NAMALWA (cell line): ENCODE measurements at places on chromosomes 2 and 18.

DNA sequence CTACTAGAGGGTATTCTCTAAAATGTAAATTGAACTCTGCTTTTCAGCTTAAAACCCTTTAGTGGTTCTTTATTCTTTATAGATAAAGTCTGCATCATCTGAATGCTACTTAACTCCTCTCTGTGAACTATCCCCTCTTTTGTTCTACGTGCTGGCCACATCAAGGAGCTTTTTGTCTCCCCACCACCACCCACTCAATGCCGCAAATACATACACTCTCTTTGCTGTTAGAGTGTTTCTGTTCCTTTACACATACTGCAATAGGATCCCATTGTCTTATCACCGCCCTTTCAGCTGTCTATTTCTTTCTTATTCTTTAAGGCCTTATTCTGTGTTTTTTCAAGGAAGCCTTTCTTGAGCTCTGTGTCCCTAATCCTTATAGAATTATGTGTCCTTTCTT, 83.3 kb downstream of the EML4 start:
- no peak for DNase-seq

DNA sequence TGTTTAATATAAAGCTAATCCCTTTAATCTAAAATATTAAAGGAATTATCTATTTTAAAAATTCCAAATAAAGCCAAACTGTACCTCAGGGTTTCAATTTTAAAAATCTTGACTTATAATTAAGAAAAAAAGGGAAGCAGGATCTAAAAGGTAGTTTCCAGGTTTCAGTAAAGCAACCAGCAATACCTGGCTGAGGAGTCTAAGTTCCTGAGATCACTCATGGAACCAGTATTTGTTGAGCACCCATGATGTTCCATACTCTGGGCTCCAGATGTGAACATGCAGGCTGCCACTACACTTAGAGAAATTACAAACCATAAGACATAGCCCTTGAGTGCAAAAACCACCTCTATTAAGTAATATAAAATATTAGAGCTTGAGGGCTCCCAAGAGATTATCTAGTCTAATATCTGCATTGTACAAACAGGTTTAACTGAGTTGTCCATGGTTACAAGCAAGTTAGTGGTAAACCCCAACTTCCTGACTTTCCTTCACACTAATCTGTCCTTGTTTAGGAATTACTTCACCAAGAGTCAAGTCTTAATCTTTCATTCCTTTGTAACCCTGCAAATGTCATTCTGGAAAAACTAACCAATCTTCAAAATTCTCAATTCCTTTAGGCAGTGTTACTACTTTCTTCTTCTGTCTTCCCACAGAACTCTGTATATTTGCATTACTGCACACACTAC, 49.2 kb downstream of the CLASP1 start:
- no peak for DNase-seq

DNA sequence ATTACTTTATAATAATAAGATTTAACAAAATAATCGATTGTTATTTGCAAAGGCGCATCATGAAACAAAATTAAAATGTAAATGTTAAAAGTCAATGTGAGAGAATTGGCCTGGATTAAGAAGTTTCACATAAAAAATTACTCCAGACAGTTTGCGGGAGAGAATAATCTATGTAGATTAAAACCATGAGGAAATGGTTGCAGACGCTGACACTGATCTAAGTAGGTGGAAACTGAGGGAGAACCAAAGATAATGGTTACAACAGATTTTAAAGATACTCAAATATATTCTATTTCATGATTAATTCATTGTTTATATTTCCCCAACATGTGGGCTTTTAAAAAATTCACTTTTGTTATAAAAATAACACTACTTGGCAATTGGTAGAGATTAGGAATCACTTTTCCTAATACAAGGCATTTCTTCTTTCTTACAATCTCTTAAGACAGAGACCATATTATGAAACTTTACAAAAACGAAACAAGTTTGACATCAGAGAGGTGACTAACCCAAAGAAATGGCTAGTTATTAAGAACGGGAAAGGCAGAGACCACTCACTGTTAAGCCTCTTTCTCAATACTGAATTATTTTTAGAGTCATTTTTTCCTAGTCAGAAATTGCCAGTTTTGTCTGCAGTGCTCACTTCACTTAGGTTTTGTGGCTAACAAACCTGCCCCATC, 1.6 kb downstream of the KANSL1L start:
- peak; percentile 60 for DNase-seq

DNA sequence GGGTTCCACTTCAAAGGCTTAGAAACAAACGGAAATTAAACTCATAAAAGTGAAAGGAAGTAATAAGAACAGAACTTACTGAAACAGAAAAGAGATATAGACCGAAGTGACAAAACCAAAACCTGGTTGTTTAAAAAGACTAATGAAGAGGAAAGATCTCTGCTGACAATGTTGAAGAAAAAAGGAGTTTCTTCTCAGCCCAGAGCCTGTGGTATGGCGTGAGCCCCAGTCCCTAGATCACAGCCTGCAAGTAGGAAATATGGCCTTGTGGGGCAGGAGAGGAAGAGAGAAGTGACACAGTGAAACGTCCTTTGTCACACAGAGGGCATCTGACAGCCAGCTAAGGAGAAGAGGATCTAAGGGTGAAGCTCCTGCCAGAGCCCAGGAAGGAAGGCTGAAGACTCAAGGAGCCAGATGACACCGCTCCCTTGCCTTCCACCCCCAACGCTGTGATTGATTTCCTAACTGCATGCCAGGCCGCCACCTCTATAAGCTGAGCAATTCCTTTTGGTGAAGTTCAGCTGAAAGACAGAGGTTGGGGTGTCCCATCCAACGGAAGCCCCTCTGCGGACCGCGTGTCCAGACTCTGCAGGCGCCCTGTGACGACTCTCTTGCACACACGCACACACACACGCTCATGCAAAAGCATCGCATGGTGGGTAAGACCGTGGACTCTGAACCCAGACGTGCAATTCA, 141.1 kb downstream of the HDAC4 start:
- DNase-seq = peak; percentile 19

- DNase-seq = no peak
These were observed 427.3 kb upstream of the ST6GAL2 start for GRCh38 chr2:107313316-107313715.

- no peak for DNase-seq
These were observed 262.6 kb downstream of the MREG start for GRCh38 chr2:215750763-215751162.

- DNase-seq = no peak
These were observed 88.4 kb downstream of the MEP1B start for GRCh38 chr18:32278177-32278799.

GRCh38 chr2:100321866-100322820, at the start of gene LONRF2:
LONRF2 (minus strand) TSS chr2:100322501; CDS start chr2:100322093, 408 bp downstream.
- no peak for DNase-seq

DNA sequence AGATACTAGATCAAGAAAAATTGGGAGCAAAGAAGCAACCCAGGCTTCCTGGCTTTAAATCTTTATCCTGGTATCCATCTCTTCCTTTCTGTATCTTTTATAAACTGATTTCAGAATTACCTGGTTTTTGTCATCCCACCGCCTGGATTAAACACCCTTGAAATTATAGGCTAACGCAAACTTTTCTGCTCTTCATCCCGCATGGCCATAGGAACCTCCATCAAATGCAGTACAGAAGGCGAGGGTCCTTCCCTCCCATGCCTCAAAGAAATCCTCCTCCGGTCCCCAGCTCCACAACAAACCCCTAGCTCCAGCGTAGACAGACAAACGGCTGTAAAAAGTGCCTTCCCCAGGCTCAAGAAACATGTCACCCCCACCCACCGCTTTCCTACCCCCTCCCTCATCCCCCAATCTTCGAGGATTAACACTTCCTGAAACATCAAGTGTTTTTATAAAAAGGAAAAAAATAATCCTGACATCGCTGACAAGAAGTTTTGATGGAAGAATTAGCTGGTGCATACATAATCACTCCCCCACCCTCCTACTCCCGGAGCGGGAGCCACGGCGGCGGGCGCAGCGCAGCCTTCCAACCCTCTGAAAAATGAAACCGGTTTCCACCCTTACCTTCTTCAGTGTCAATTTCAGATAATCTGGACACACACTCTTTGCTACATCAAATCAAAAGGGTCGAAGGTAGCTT, 7.6 kb downstream of the DLX1 start:
- no peak for DNase-seq

- no peak for DNase-seq
These were observed 6.4 kb downstream of the BBS5 start for GRCh38 chr2:169485650-169486138.

DNA sequence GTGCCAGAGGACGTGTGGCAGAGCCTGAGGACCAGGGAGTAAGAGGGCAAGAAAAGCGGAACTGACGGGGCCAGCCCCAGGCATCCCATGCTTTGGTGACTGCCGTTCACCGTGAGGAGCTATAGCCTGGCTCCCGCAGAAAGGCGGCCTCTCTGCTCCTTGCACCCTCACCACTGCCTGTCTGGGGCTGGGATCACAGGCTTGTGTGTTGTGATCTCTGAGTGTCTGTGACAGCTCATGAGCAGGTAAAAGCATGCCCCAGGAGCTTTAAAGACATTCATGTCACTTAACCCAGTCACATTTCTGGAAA, 266.8 kb upstream of the RAB6C start:
- DNase-seq = no peak

GRCh38 chr18:22427822-22428549, 10.3 kb upstream of the CTAGE1 start:
- no peak for DNase-seq

GRCh38 chr2:8797682-8798081, 39.7 kb downstream of the KIDINS220 start:
- DNase-seq = no peak

GRCh38 chr18:55419132-55419946, 168.7 kb downstream of the TCF4 start:
- peak; percentile 39 for DNase-seq

DNA sequence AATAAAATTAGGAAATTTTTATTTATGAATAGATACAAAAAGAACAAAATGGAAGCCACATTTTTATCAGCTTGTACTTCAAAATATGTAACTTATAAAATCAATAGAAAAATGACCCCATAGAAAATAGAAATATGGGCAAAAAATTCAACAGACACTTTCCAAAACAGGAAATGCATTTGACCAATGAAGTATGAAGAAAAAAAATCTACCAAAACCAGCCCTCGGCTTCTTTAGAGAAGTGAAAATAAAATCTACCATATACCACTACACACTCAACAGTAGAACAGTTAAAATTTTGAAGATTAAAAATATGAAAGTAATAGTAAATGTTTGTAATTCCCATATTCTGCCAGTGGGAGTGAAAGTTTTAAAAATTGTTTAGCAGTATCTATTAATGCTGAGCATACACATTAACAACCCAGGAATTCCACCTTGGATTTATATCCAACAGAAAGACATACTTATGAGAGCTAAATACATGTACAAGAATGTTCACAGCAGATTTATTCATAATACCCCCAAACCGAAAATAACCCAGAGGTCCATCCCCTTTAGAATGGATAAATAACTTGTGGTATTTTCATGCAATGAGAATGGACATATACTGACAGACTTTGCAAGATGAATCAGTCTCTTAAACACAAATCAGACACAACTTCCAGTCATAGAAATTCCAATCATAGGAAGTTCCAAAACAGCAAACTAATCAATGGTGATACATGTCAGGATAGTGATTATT, 318.0 kb downstream of the FIGN start:
- peak; percentile 61 for DNase-seq

- peak; percentile 12 for DNase-seq
These were observed 61.8 kb downstream of the CXCR4 start for GRCh38 chr2:136055929-136056688.

GRCh38 chr2:23452853-23453420, 68.0 kb downstream of the KLHL29 start:
- DNase-seq = no peak

GRCh38 chr2:238098901-238099713, 1.0 kb upstream of the ESPNL start:
- DNase-seq = peak; percentile 44

DNA sequence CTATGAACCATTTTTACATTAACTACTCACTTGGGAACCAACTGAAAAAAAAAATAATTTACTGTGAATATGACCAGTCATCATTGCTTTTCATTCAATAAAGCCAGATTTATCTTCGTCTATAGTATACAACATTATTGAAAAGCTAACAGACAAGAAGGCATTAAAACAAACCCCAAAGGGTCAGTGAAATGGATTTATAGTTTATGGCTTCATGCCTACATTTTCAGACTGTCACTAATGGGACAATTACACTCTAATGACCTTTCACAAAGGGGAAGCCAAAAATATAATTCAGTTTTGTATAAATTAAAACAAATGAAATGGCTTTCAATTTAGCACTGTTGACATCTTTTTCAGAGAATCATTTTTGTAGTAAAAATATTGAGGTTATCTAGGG, 169.1 kb downstream of the DSEL start:
- no peak for DNase-seq

DNA sequence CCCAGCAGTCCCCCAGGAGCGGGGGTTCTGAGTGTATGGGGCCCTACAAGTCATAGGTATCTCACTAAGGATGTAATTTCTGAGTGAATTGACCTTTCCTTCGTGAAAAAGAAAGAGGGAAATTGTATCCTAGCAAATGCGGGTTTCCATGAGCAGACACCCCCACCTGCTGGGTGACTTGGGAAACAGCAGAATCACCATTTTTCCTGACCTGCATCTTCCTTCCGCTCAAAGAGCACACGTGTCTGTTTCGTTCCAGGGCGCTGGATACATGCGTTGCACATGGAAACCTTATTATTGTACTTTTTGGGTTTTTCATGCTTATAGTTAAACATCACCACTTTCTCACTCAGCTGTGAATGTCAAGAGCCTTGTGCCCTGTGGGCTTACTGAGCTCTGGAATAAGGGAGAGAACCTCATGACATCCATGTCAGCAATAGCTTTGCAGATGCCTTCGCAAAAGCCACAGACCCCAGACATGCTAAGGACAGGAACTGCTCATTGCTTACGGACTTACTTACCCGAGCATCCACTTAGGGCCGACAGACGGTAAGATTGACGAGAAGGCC, 132.8 kb downstream of the TPO start:
- peak; percentile 41 for DNase-seq

GRCh38 chr2:62306751-62307468, 111.0 kb downstream of the B3GNT2 start:
- peak; percentile 26 for DNase-seq

DNA sequence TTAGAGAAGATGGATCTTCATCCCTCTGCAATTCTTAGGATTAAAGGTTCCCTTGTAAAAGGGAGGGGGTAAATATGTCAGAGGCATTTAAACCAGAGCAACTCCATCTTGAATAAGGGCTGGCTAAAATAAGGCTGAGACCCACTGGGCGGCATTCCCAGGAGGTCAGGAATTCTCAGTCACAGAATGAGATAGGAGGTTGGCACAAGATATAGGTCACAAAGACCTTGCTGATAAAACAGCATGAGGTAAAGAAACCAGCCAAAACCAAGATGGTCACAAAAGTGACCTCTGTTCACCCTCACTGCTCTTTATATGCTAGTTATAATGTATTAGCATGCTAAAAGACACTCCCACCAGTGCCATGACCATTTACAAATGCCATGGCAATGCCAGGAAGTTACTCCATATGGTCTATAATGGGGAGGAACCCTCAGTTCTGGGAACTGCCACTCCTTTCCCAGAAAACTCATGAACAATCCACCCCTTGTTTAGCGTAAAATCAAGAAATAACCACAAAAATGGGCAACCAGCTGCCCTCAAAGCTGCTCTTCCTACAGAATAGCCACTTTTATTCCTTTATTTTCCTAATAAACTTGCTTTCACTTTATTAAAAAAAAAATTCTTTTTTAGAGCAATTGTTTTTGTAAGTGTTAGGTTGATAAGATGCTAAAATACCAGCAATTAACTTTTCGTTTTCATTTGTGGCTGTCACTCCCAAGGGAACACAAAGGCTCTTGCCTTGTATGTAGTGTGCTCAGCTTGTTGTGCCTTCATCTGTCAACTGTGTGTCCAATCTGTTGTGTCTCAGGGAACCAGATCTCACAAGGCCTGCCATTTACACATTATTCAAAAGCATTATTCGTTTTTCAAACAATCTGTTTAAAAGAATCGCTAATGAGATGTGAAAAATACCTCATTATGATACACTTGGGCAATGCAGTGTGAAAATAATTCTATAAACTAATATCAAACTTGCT, 205.2 kb upstream of the RGPD4 start:
- no peak for DNase-seq
